ENCODE measurements at places on chromosomes 7 and 10. TPM values are rescaled to one million over a fixed set of nuclear protein-coding genes. Genes with fewer than 3 reads are reported as not detected.

MET gene
- total RNA-seq, result 0.23 TPM

SLC18A3 gene
- total RNA-seq, result not detected

GRCh38 chr7:106022193-106022821 lies 59.2 kb downstream of the CDHR3 start:
- peak; percentile 89 for DNase-seq

DNA sequence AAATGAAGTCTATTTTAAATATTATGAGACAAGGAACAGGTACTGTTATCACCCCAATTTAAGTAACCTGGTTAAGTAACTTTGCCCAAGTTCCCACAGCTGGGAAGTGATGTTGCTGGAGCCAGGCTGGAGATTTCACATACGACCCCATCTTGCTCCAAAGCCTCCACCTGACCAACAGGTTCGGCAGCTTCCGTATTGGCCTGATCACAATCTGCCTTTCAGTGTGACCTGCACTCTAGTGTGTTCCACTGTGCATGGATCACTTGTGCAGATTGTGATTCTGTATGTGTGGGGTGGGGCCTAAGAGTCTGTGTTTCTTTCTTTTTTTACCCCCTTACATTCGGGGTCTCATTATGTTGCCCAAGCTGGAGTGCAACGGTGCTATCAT lies 66.1 kb downstream of the PRTFDC1 start:
- DNase-seq, result no peak

METTL27 gene
- 6.1 TPM for total RNA-seq

- DNase-seq, result no peak
Observed at GRCh38 chr7:24721481-24722001, 35.7 kb downstream of the GSDME start.

- no peak for DNase-seq
Observed at GRCh38 chr7:4861673-4862072, at the start of gene PAPOLB. Gene PAPOLB, minus strand, starts transcription at chr7:4862030. Its CDS starts 220 bp downstream, at chr7:4861810.

DNA sequence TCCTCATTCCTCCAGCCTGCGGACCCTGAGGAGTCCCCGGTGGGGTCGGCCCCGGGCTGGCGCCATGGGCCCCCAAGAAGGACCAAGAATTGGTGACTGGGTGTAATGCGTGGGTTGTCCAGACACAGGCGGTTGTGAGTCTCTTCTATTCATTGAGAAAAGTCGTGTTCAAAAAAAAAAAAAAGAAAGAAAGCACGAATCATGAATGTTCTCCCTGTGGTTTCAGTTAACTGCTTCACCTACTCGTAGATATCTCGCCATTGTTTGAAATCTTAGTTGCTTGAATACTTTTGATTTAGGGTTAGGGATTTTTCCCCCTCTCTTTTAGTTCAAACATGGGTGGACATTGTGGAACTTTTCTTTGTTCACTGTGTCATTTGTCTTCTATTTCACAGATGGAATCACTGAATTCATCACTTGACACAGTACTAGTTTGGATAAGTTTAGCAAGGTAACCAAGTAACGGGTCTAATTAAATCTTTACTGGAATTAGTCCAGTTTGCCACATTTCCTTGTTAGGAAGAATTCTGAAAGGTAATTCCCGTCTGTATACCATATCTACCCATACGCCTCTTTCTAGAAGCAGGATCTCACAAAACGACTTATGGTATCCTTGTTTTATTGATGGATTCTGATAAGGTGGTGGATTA lies 775 bp downstream of the STARD3NL start:
- DNase-seq, result peak; percentile 65

GRCh38 chr7:122137251-122138077 lies 6.6 kb downstream of the AASS start:
- no peak for DNase-seq

KCNH2 gene
- total RNA-seq, result 2.3 TPM

RGR gene
- not detected for total RNA-seq

TLX1 gene
- total RNA-seq, result not detected

NME8 gene
- not detected for total RNA-seq

DNA sequence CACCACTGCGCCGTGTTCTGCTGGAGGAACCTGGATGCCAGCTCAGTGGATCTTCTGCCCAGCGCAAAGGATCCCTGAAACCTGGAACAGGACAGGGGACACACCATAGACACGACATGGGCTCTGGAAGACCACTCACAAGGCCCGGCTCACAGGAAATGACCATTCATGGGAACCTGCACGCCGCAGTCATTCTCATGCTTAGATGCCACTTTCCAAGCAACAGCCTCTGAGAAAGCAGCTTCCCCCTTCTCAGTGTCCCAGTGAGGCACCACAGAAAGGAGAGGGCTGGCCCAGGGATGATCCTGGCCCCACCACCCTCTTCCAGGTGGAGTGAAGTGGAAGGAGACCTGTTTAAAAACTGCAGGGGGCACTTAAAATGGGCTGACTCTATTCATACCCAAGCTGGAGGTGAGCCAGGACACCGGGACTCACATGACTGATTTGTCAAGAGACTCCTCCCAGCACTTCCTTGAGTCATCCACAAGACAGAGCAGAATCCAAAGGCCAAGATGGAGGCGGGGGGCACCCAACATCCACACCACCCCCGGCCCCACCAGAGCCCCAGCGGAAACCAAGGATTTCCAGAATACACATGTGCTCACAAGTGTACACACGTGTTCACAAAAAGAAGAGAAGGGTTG lies 11.2 kb downstream of the CTBP2 start:
- no peak for DNase-seq

All from CD4-positive, alpha-beta memory T cell (primary cell).